IPS DF 19.7 (cell line): ENCODE measurements at places on chromosomes 1 and 21.

DNA sequence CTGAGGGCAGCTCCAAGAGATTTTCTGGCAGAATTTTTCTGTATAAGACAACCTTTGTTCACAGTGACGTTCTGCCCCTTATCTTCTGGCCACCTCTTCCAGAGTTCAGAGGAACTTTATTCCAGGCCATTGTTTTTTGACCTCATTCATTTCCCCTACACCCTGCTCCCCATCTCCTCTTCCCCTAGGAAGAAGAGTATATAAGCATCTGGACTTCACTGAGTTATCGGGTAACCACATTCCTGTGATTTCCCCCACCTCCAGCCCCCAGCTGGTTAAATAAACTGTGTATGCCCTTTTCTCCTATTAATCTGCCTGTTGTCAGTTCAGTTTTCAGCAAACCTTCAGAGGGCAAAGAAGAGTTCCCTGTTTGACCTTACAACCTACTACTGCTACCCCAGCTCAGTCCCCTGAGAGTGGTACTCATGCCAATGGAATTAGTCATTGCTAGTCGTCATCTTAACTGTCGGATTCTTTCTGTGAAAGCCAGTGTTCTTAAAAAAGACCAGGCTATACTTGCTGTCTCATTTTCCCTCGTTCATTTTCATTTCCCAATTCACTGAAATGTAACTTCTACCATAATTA is 14.3 kb upstream of the ALG14 start:
- no peak for DNase-seq

- DNase-seq: no peak
Measured at GRCh38 chr1:8989821-8990220, 36.4 kb downstream of the SLC2A7 start.

DNA sequence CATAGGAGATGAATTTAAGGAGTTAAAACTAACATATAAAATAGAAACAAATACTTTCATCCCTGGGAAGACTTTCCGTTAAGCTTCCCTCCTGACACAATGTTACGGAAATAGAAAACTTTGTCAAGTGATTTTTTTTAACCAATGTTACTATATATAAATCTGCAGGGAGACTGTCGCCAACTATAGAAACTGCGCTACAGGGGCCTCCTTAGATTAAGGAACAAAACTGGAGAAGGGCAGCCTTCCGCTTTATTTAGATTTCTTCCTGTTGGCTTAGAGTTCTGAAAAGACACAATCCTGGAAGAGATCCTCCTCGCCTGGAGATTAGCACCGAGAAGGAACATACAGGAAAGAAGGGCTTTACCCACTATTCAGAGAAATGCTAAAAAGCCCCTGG is 1.5 kb downstream of the MGST3 start:
- DNase-seq: no peak

DNA sequence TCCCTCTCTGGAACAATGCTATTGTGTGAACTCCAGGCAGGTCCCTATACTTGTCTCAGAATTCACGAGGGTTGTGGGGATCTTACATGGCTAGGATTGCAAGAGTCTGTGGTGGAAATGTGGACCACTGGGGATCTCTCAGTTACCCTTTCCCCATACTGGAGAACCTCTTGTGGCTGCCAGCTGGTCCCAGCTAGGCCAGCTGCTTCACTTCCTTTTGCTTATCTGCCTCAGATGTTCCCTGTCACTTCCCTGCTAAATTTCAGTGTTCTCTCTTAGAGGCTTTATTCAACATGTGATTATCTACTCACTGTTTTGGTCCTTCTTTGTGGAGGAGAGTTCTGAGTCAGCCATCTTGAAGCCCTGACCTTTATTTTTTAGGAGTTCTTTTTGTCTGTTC is 75.9 kb upstream of the SAMD13 start:
- no peak for DNase-seq

GRCh38 chr1:98188774-98189173 is 267.9 kb upstream of the DPYD start:
- DNase-seq: no peak

DNA sequence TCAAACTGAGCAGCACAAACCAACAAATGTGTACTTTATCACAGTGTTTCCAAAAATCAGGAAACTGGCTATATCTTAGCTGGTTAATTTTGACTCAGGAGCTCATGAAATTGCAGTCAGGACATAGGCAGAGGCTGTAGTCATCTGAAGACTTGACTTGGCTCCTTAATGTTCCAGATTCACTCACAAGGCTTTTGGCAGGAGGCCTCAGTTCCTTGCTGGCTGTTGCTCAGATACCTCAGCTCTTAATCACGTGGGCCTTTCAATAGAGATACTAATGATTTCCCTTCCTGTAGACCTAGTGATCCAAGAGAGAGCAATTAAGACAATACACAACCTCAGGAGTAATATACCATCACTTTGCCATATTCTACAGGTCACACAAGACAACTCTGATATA is 537.7 kb downstream of the BRINP3 start:
- DNase-seq: no peak

DNA sequence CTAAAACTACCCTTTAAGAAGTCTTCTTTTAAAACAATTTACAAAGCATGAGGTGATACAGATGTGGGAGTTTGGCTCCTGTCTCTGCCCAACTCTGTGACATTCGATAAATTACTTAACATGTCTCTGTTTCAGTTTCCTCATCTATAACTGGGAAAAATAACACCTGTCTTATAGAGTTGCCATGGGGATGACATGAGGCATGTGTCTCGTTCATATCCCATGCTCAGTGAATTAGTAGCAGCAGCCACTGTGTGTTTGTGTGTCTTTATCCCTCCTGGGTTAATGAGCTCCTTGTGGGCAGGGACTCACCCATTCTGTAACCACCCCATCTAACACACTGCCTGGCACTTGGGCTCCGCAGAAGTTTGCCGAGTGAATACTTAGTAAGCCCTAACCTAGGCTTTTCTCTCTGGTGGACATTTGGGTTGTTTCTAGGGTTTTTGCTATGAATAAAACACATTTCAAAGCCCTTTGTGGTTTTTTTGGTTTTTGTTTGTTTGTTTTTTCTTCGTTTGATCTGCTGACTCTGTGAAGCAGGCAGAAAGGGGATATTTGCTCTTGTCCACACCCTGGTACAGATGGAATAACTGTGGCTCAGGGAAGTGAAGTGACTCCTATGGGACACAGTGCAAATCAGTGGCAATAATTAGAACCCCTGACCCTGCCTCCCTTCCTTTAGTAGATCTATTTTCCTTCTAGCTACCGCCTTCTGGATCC is 797 bp upstream of the KCNJ9 start:
- no peak for DNase-seq

GRCh38 chr1:11659748-11660147 is 4.3 kb upstream of the FBXO6 start:
- DNase-seq: no peak

DNA sequence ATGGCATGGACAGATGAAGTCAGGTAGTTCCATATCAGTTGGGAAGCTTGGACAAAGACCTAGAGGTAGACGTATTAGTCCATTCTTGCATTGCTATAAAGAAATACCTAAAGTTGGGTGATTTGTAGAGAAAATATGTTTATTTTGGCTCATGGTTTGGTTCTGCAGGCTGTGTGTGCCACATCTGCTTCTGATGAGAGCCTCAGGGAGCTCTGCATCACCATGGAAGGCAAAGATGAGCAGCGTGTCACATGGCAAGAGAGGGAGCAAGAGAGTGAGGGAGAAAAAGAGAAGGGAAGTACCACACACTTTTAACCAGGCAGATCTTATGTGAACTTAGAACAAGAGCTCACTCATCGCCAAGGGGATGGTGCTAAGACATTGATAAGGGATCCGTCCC is 9.0 kb downstream of the TSACC start:
- no peak for DNase-seq

DNA sequence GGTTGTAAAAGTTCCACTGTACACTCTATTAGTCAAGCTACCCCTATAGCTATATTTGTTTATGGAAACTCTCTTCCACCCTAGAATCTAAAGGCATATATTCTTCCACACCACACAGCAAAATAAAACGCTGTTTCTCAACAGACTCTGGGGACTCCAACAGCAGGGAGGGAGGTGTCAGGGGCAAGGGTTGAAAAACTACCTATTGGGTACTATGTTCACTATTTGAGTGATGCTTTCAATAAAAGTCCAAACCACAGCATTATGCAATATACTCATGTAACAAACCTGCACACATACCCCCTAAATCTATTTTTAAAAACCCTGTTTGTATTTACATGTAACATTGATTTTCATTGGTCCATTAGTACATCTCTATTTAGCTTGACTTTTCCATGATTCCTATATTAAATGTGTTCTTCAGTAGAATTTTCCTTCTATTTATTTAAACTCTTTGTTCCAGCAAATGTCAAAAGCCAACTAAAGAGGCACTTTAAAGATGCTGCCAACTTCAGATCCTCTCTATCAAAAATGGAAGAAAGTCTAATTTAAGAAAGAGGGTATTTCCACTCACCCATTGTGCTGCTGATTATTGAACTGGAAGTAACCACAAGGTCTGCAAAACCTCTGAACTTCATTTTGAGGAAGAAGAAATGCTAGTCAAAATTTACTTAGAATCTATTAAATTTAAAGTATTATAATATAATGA is 26.2 kb downstream of the RGS7 start:
- DNase-seq: no peak

- no peak for DNase-seq
Measured at GRCh38 chr1:150902346-150902745, 15.4 kb downstream of the CTXND2 start.

GRCh38 chr1:216903382-216903740 is 180.1 kb upstream of the ESRRG start:
- no peak for DNase-seq

DNA sequence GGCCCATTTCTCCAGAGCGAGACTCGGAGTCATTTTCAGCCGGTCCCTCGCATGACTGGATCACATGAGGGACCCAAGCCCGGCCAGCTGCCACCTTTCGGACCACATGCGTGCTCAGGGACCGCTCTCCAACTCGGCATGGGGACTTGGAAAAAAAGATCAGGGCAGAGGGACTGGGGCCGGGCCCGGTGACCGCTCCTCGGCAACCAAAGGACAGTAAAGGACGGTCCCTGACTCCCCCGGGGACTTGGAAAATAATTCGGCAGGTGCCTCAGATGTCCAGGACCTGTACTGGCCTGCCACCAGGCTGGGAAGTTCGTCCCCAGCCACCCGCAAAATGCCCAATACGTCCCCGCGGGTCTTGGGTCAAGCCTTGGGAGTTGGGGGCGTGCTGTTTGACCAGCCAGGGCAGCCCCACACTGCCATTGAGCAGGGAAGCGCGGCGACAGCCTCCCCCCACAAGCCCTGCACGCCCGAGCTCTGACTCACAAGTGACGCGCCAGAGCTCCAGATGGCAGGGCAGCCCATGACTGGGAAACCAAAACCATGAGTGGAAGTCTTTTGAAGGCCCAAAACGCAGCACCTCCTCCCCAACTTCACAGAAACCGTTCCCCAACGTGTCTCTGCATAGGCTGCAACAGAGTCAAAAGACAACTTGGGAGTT is 134.5 kb downstream of the LIPI start:
- DNase-seq: no peak

DNA sequence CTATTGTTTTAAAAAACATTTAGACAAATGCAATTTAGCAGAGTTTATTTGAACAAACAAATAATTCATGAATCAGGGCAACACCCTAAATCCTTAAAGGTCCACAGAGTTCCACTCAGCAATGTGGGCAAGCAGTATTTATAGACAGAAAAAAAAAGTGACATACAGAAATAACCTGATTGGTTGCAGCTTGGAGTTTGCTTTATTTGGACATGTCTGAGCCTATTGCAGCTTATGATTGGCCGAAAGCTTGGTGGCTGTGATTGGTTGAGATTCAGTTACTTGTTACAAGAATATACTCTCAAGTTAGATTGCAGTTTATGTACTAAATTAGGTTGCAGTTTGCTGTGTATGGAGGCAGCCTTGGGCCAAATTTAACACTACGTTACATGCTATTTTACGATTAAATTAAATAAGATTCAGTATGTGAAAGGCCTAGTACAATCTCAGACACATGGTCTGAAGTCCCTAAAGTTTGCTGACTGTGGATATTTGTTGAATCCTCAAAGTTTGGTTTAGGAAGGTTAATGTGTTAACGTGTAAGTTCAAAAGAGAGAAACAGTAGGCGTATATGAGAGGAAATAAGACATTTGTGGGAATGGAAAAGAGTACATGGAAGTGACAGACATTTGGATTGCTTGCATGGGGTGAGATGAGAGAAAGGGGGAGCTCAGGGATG is 6.9 kb upstream of the CAMSAP2 start:
- DNase-seq: no peak

DNA sequence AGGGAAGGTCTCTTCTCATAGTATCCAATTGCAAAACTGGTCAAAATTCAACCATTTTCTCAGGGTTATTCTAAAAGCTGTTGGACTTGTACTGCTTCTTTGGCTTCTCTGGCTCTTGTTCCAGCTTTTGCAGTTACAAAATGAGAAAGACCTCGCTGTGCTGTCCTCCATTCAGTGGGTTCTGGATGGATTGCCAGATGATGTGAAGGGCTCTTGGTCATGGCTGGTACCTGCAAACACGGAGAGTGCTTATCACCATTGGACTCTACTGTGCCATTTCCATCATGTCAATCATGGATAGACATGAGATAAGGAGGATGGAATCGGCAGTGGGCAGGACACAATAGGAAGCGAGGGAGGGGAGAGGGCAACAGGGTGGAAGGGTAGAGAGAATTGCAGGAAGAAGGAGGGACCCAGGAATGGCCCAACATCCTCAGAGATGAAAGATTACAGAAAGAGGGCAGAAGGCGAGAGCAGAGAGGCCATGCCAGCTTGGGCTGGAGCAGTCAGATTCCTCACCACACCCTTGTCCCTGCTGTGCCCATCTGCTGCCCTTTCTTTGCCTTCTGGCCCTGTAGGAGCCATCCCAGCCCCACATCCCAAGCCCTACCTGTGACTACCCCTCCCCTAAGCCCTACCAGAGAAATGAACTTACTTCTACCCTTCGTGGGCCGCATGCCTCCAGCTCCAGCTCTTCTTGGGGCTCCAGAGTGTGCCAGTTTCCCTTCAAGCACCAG is 70.3 kb downstream of the HIVEP3 start:
- DNase-seq: no peak

DNA sequence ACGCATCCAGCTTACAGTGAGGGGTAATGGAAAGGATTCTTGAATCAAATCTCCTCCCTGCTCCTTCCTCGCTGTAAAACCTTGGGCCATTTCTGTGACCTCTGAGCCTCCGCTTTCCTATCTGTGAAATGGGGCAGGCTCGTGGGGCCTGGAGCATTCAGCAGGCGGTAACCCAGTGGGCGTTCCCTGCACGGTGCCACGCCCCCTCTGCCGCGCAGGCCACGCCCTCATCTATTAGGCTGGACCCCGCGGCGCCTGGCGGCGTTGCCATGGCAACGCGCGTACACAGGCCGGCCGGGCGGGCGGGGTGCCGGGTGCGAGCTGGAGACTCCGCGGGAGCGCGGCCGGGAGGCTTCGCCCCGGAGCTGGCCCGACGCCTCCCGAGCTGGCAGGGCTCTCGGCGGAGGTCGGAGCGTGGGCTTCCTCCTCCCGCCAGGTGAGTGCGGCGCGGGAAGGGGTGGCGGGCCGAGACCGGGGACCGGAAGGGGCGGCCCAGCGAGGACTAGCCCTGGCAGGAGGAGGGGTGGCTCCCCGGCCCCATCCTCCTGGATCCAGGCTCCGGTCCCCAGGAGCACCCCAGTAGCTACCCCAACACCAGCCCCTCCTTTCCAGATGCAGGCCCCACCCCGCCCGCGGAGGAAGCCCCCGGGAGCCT is at the start of gene FHAD1:
TSS of gene FHAD1 (plus strand) at position 264 of the 655 bp plus-strand sequence. CDS start 4,562 bp downstream, outside the sequence.
- no peak for DNase-seq
